Mesothelial cell of epicardium (in vitro differentiated cells): ENCODE measurements at places on chromosomes 4 and X.

GRCh38 chrX:130857207-130857606 is 45.8 kb downstream of the ENOX2 start:
- no peak for DNase-seq

DNA sequence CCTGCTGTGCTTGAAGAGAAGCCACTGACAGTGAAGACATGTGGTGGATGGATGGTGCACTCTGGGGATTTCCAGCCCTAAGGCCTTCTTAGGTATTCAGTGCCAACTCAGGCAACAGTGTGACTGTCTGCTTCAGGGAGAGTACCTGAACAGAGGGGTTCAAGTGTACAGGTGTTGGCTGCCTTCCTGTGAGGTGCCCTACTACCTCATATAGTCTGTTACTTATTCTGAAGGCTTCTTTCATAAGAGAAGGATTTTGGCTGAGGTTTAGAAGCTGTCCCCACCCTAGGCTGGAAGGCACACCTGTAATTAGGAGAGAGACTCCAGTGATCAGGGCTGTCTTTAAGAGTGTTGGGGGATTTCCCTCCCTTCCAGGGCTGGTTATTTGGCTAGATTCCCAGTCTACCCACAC is 1.8 kb downstream of the FTHL17 start:
- no peak for DNase-seq

- DNase-seq, result no peak
These were observed 21.3 kb downstream of the MAEA start for GRCh38 chr4:1310796-1311631.

DNA sequence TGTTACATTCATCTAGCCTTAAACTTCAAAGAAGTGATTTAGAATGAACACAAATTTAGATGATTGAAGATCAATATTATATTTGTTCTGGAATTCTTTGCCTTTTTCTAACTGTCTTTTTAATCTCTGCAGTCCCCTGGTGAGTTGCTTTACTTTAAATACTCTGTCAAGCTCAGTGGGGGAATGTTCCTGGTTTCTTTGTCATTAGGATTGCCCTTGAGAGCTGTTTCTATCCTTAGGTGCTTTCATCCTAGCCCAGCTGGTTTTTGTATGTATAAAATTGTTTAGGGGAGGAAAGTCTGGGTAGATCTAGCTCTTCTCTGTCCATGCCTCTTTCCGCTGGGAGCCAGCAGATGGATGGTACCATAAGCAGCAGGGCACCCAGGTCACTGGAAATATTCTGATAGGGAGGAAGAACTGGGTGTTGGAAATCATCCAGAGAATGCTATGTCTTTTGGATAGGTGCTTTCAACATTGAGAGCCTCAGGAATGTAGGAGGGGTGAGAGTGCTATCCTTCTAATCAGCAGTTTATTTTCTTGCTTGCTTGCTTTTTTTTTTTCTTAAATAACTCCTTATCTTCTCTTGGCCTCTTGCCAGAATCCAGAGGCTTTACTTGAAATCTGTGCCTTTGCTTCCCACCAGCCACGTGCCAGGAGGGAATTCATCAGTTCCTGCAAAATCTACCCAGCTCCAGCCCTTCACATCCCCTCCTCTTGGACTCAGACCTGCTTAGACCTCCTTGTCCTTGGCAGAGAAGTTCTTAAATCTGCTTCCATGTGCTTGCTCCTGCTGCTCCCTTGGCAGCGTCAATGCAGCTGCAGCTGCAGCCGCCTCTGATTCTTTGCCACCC is 215.3 kb upstream of the ANXA3 start:
- DNase-seq, result no peak

DNA sequence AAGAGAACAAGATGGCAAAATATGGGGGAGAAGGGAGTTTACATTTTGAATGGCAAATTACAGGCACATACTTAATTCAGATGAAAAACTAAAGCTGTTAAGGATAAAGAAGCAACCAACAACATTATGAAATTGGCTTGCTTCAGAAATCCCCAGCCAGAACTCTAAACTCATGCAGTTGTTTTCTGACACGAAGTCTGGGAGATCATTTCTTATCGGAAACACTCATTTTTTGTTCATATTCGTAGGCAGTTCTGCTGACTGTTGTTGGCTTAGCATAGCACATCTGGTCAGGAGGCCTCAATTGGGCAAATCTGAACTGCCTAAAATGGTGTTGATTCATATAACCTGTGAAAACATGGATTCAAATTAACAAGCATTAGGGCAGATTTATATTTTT is 33.0 kb upstream of the ARHGAP6 start:
- no peak for DNase-seq

DNA sequence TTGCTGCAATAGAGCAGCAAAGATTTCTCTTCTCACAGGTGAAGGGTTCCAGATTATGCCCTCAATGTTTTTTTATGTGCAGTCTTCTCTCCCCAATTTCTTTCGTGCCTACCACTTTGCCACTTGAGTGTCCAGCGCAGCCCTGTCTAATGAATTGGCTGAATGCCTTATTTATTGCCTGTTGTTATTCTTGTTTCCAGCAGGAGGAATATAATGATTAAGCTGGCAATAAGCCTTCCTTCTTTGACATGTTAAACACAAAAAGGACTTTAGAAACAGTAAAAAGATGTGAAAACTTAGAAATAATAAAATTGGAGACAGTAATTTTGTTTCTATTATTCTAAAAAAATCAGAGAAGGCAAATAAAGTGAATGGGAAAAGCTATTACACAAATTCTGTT is 34.6 kb upstream of the FRAS1 start:
- no peak for DNase-seq

DNA sequence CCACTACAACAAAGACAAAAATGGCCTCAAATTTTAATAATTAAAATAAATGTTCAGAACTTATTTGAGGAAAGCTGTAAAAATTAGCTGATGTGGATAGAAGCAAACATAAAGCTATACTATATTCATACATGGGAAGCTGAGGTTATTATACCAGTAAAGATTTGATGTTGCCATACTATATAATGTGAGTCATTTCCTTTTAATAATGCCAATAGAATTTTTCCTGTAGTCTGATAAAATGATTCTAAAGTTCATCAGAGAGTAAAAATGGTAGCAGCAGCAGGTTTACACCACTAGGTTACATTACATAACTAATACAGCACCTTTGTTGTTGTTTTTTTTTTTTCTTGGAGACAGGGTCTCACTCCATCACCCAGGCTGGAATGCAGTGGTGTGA is 45.5 kb upstream of the CYP2U1 start:
- DNase-seq, result no peak

- no peak for DNase-seq
These were observed 71.7 kb upstream of the IL13RA1 start for GRCh38 chrX:118655561-118656246.

GRCh38 chr4:98267498-98267897 is 6.3 kb downstream of the RAP1GDS1 start:
- no peak for DNase-seq

GRCh38 chrX:22629105-22629725 is 356.5 kb downstream of the CBLL2 start:
- DNase-seq, result no peak

DNA sequence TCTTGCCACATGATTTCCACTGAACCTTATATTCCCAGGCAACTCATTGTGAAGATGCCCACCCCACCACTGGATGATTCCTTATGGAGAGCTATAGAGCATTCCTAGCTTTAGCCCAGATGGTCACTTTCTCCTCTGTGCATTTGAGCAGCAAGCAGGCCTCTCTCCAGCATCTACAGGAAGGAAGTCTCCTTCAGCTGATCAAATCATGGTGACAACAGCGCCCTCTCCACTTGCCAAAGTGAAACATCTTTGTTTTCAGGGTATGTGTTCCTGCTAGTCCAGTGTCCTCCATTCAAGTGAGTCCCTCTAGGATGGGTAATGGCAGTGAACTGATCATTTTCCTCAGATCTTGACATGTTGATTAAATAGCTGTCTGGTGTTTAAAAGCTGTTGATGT is 10.9 kb upstream of the SYTL5 start:
- DNase-seq, result no peak
